ENCODE measurements at places on chromosomes 4 and X.
A peak's percentile ranks its signal among the peaks of the same experiment; 100 is the strongest.

DNA sequence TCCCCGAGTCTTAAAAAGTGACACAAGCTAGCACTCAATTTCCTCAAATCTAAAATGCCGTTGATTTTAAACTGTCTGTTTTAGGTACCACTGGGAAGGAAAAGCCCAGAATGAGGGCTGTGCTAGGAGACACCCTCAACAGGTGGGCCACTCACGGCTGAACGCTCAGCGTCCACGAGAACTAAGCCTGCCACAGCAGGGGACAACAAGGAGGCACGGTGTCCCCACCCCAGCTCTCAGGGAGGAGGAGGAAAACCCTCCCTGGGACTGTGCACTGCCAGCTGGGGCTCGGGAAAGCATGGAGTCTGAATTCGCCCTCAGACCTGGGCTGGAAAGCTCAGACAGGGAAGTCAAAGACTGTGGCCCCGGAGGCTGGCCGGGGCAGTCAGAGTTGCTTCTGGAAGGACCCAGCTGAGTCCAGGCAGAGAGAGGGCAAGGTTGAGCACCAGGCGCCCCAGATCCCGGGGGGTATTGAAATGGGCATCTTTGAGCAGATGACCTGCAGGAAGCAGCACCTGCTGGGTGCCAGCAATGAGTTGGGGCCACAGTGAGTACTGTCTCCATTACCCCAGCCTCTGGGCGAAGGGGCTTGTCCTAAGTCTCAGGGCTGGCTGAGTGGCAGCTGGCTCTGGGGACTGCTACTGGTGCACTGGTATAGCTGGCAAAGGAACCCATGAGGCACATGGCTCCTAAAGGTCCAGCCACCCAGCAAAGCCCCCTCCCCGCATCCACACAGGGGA is 769 bp upstream of the CPZ start:
- DNase-seq, result no peak

- no peak for DNase-seq
These were observed 27.1 kb downstream of the IGFBP7 start for GRCh38 chr4:57083090-57083489.

- no peak for DNase-seq
These were observed 147.4 kb upstream of the RPS6KA3 start for GRCh38 chrX:20414066-20414465.

- peak; percentile 79 for DNase-seq
These were observed 10.3 kb downstream of the CENPI start for GRCh38 chrX:101108284-101108683.

DNA sequence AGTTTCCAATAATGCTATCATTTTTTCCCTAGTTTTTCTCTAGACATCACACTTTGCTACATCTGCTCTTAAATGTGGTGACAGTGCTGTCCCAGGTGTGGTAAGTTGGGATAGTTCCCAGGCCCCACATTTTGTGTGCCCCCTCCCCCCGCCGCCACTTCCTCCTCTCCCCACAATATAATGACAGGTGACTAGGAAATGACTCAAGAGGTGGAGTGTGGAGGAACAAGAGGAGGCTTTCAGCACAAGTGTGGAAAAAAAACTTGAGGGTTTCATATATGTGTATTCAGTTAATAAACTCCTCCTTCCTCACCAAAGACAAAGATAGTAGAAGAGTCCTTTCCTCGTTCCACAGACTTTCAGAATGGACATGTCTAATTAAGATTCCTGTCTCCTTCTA is 18.3 kb upstream of the IL21 start:
- DNase-seq, result no peak

GRCh38 chr4:89878611-89879010 is 16.0 kb upstream of the MMRN1 start:
- no peak for DNase-seq

DNA sequence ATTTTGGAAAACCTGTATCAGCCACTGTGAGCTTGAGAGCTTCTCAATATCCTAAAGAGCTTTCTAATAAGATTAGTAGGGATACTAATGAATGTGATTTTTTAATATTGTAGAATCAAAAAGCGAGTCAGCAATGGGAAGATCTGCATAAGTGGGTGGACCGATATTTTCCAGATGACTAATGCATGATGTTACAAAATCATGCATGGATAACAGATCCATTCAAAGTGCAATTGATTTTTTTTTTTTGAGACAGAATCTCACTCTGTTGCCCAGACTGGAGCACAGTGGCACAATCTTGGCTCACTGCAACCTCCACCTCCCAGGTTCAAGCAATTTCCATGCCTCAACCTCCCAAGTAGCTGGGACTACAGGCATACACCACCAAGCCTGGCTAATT is 7.3 kb upstream of the CLDN2 start:
- DNase-seq, result peak; percentile 56

DNA sequence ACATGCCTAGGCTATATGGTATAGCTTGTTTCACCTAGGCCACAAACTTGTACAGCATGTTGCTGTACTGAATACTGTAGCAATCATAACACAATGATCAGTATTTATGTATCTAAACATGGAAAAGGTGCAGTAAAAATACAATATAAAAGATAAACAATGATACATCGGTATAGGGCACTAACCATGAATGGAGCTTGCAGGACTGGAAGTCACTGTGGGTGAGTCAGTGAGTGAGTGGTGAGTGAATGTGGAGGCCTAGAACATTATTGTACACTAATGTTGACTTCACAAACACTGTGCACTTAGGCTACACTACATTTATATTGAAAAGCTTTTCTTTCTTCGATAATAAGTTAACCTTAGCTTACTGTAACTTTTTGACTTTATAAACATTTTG is 45.6 kb upstream of the ANK2 start:
- peak; percentile 73 for DNase-seq

DNA sequence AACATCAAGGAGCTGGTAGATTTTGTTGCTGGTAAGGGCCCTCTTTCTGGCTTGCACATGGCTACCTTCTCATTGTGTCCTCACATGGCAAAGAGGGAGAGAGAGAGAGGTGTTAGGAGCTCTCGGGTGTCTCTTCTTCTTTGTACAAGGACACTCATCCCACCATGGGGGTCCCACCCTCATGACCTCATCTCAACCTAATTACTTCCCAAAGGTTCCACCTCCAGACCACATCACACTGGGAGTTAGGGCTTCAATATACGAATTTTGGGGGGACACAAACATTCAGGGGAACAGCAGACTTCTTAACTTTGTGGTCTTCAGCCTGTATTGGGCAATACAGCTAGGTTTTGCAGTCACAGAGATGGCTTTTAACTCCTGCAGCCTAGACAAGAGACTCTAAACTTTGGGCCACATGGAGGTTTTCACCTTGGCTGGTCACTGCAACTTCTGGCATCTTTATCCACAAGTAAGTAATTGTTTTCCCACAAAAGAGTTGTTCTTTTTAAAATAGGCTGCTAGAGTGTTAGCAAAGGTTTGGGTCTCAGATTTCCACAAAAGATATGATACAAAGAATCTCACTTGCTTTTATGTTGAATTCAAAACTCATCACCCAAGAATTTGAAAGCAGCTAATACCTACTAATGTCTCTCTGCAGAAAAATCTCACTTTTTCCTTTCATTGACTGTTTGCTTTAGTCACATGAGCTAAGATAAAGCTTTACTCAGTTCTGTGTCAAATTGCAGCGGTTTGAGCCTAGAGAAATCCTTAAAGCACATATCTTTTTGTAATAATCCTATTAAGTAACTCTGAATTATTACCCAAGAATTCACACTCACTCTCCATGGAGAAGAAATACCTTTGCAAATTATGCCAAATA is 39.6 kb upstream of the BBS12 start:
- no peak for DNase-seq

DNA sequence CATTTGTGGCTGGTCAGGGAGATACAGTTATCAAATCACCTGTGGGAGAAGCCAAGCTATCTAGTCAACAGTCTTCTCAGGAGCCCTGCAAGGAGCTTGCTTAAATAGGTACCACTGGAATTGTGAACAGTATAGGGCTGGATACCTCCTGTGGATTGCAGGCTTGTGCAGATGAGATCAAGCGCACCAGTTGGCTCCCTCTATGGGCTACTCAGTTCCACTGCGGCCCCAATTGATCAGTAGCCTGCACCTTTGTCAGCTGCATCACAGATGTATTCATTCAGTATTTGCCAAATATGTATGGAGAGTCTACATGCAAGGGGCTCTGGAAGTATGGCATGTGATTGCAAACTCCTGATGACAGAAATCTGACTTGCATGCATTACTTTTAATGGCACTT is 28.6 kb downstream of the TEX13A start:
- DNase-seq, result no peak

DNA sequence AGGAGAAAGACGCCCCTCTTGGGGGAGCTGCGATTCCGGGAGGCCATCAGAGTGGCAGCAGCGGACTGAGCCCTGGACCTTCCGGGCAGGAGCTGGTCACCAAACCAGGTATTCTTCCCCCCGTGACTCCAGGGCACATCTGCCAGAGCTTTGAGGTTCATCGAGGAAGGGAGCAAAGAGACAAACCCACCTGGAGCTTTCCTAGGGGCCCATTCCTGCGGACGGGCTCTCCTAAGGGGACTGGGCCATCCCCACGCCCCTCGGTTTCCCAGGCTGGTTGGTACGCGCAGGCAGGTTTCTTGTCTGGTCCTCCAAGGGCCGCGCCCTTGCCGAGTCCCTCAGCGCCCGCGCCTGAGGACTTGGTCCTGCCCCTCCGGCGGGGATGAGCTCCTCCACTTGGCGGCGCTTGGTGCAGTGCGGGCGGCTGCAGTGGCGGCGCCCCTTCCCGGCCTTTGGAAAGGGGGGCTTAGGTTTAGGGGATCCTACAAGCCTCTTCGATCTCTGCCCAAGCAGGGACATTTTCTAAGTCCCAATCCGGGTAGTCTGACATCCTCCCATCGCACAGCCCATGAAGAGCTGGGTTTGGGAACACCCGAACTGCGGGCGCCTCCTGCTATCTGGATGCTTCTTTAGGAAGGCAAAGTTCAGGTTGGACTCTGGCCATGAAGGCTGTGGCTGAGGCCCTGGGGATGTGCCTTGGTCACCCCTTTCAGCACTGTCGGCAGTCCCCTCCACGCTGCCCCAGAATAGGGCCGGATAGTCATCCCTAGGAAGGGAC is 538 bp downstream of the STBD1 start:
- DNase-seq, result peak; percentile 69

DNA sequence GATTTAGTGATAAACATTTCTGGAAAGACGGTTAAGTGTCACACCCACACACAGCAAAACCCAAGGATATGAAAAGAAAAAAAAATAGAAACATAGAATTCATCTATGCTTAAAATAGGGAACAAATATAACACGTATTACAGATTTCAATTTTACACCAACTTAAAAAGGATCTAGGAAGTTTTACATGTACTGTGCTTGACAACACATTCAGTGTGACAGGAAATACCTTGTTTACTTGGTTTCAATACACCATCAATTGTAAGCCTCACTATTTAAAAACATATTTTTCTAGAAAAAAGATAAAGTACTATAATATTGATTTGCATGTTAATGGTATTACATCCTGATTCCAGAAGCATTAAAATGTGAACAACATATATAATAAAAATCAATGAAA is 77.0 kb upstream of the SPRY1 start:
- DNase-seq, result no peak

DNA sequence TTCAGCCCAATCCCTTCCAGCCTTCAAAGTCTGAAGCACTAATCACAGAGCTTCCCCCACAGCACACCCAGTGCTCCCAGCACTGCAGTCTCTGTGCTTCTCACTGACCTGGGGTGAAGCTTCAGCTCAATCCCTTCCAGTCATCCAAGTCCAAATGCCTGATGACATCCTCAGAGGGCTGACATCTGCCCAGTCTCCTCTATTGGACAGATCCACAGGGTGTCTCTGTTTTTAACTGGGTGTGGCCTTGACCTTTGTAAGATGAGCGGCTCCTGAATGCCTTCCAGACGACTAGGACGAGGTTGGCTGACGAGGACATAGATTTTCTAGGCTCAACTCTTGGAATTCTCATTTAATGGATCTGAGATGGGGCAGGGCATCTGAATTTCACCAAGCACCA is 7.6 kb upstream of the SLC2A9 start:
- no peak for DNase-seq

- peak; percentile 78 for DNase-seq
These were observed 22.7 kb upstream of the MSN start for GRCh38 chrX:65644621-65645289.

DNA sequence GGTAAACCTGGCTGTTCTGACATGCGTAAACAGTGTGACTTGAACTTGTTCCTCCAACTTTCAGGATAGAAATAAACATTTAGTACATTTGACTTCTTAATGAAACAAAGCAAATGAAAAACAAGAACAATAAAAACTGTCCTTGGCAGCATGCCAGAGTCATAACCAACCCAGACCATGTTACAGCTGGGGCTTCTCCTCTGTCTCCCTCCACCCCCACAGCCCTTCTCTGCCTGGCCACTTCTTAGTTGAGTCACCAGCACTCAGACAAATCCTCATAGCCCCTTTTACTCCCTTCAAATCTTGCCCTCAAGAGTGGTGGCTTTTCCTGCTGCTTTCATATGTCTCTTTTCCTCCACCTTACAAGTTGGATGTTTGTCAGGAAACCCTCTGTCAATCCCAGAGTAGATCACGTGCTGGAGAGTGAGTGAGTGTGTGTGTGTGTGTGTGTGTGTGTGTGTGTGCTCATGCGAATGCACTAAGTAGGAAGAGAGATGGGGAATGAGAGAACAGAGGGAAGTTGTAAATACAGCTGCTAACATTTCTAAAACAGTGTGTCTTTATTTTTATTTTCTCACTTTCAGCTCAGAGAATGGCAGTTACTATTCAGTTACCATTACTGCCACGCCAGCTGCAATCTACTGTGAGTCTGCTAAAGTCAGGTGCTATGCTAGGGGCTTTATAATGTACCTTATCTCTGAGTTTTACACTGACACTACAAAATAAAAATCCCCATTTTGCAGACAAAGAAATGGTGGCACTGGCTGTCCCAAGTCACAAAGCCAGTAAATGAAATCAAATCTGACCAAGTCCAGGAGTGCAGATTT is 15.0 kb downstream of the SCARB2 start:
- peak; percentile 67 for DNase-seq

GRCh38 chrX:40459571-40460158 is 121.1 kb upstream of the ATP6AP2 start:
- DNase-seq, result no peak

DNA sequence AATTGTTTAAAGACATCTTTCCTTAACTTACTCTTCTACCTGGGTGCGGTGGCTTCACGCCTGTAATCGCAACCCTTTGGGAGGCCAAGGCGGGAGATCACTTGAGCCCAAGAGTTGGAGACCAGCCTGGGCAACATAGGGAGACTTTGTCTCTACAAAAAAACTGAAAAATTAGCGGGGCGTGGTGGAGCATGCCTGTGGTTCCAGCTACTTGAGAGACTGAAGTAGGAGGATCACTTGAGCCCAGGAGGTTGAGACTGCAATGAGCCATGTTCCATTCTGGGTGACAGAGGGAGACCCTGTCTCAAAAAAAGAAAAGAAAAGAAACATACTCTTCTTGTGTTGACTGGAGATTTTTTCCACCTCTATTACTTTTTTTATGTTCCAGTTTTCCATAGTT is 181.9 kb downstream of the RAPGEF2 start:
- no peak for DNase-seq

GRCh38 chrX:50818986-50819385 is 5.0 kb upstream of the SHROOM4 start:
- no peak for DNase-seq

GRCh38 chrX:20802036-20802435 is 535.3 kb upstream of the RPS6KA3 start:
- peak; percentile 0 for DNase-seq

GRCh38 chrX:109714340-109714958 is 18.6 kb downstream of the ACSL4 start:
- DNase-seq, result peak; percentile 83

GRCh38 chr4:145076469-145076855 is 21.5 kb downstream of the ANAPC10 start:
- DNase-seq, result no peak
